ENCODE measurements at places on chromosomes 12 and 14.

DNA sequence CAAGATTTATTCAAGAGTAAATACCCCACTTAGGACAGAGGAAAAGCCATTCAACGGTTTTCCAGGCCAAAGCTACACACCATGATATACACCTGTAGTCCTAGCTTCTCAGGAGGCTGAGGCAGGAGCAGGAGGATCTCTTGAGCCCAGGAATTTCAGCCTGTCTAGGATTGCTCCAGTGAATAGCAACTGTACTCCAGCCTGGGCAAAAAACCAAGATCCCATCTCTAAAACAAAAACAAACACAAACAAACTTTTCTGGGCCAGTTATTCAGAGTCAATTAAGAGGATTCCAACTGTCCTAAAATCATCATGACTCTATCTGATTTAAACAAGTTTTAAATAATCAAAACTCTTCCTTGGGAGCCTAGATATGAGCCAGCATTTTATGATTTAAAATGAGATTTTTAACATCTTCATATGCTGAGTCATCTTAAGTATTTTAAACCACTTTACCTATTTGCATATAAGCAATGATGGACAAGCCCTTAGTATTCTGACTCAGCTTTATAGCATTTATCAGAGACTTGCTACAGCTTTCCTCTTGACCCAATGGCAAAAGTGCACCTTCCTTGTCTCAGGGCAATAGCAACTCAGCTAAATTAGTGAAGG, 77.1 kb downstream of the KCNMB4 start:
- no peak for DNase-seq

GRCh38 chr12:45977620-45978019, 12.8 kb downstream of the SCAF11 start:
- DNase-seq = no peak

DNA sequence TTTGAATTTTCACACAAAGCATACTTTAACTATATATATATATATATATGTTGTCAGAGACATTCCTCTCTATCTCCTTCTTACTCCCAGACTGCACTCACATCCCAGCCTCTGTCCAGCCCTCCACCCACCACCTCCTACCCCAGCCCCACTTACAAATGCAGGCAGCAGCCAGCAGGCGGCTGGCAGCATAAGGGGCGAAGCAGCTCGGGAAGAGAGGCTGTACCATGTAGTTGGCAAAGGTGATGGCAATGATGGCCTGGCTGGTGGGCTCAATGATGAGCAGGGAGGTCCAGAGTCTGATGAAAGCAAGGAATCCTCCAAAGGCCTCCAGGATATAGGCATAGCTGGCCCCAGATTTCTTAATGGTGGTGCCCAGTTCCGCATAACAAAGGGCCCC, 2.5 kb downstream of the SLC7A7 start:
- DNase-seq = no peak

GRCh38 chr12:53949631-53950436, 4.9 kb upstream of the HOXC12 start:
- DNase-seq = no peak

GRCh38 chr12:88338486-88338885, 196.4 kb downstream of the TMTC3 start:
- DNase-seq = no peak

DNA sequence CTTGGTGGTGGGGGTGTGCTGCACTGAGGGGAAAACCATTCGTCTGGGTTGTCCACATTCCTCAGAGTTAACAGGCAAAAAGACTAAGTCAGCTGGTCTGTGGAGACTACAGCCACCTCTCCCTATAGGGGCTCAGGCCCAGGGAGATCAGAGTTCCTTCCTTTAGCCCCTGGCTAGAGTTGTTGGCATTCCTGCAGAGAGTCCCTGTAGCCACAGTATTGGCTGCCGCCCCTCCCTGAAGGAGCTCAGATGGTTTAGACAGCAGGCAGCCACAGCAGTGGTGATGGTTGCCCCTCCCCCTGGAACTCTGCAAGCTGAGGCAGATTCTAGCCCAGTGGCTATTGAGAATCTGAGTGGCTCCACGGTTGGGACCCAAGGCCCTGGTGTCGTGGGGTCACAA, 1072.5 kb upstream of the ATXN7L3B start:
- no peak for DNase-seq

DNA sequence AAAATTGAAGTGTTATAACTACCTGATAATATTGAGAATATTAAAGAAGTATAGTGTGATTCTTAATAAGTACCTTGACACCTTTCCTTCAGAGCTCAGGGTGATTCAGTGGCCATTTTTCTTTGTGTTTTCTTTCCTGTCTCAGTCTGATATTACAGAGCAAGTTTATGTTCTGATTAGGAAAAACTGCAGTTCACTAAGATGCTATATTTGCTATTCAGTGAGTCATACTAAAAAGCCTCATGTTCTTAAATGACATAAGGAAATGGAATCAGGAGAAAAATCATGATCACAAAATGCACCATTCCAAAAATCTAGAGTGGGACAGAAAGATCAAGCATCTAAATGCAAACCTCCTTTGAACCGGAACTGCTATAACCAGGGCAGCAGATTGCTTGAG, 390.6 kb upstream of the ATP2B1 start:
- DNase-seq = no peak

GRCh38 chr14:103740991-103741689, 25.5 kb downstream of the ZFYVE21 start:
- DNase-seq = no peak

DNA sequence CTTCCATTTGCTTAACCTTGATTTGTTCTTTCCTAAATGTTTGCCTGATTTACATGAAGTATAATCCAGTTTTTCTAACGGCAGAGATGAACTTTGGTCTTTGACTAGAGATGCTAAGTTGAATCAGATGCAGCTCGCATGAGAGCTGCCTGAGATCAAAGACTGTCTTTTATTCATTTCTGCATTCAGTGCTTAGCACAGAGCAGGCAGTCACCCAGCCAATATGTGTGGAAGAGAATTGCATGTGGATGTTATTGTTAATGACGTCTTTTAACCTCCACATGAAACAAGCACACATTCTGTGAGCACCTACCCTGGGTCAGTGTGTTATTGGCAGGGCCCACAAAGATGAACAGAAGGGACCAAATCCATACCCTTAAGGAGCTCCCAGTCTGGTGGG, 99.2 kb downstream of the SLC5A8 start:
- no peak for DNase-seq

DNA sequence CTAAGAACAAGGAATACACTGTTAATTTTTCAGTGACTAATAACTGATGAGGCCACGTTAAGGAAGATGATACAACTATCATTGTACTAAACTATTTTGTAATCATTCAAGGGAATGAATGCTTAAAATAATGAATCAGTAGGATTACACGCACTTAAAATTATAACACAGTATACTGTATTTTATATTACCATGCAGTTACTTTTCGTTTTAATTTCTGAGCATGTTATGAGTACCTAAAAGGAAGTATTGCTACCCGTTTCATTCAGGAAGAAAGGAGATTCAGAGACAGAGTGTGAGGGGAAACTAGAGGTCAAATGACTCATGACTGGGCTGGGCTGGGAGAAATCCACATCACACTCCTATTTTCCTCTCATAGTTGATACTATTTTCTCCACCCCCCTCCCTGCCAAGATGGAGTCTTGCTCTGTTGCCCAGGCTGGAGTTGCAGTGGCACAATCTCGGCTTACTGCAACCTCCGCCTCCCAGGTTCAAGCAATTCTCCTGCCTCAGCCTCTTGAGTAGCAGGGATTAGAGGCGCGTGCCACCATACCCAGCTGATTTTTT, 202.0 kb downstream of the PPM1H start:
- no peak for DNase-seq

- DNase-seq = no peak
These were observed 285 bp downstream of the MVK start for GRCh38 chr12:109573914-109574244.

DNA sequence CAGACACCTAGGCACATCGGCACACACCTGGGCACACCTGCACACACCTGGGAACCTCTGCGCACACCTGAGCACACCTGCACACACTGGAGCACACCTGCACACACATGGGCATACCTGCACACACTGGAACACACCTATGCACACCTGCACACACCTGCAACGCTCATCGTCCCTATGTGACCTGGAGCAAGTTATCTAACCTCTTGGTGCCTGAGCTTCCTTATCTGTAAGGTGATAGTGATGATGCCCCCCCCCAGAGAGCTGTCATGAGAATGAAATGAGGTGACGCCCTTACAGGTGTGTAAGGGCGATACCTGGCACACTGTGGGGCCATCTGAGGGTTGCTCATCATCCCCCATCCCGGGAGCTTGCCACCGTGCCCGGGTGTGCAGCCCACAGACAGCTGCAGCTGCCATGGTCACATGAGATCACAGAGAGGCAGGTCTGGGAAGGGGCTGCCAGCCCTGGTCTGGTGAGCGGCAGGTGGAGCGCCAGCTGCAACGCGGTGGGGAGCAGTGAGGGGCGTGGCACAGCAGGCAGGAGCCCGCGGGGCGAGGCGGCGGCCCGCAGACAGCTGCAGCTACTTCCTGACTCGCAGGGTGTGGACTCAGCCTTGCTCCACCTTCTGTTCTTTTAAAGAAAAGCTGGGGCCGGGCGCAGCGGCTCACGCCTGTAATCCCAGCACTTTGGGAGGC, 59.9 kb upstream of the FBRSL1 start:
- no peak for DNase-seq

DNA sequence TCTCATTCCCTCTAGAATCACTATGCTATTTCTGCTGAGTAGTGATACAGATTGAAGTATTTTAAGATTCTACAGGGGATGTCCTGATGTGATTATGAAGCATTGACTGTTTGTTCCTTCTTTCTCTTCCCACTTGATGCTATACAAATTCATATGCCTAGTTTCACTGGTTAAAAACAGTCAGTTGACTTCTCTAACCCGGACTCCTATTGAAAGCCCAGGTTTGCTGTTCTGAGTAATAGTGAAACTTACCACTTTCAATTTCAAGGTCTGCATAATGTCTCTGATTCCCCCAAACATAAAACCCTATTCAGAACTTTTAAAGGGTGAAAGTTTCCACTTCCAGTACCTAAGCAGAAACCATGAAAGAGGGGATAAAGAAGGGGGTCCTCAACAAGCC, 117.7 kb upstream of the RPL10L start:
- no peak for DNase-seq

GRCh38 chr14:96653597-96653996, 143.6 kb upstream of the VRK1 start:
- DNase-seq = no peak

DNA sequence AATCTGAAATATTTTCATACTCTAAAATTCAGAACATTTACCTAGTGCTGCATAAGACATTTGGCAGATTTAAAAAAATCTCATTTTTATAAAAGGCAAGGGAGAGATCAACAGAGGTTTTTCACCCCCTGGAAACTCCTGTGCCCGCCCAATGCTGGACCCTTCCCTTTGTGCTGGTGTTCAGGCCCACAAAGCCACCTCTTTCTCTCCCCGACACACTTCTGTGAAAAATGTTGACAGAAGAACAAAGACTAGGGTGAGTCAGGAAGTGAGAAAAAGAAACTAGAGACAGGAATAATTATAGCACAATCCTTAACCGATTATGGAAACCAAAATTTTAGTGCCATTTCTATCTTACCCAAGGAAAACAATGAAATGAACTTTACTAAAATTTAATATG, 197.7 kb upstream of the STXBP6 start:
- DNase-seq = no peak

GRCh38 chr14:99199846-99200653, 71.9 kb downstream of the BCL11B start:
- no peak for DNase-seq

- DNase-seq = no peak
These were observed 163.3 kb upstream of the DIO3 start for GRCh38 chr14:101398011-101398410.

- no peak for DNase-seq
These were observed 627.0 kb upstream of the FBXO33 start for GRCh38 chr14:40058901-40059897.

DNA sequence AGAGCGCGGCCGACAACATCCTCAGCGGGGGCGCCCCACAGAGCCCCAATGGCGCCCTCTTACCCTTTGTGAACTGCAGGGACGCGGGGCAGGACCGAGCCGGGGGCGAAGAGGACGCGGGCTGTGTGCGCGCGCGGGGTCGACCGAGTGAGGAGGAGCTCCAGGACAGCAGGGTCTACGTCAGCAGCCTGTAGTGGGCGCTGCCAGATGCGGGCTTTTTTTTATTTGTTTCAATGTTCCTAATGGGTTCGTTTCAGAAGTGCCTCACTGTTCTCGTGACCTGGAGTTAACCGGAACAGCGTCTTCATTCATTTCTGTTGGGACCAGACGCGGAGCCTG, 103.8 kb upstream of the FKBP4 start:
- no peak for DNase-seq

DNA sequence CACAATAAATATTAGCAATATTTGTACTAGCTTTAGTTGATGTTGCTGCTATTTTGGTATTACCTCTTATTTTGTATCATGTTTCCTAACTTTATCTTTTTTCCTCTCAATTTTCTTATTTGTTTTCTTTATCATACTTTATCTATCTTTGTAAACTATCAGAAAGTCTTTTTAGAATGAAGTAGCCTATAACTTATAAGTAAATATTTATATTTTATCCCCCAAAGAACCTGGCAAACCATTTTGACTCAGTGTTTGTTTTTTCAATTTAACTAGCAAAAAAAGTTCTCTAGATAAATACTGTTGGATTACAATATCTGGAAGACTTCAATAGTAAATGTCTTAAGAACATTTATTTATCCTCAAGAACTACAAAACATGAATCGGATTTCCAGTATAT, 135.7 kb upstream of the PDZRN4 start:
- DNase-seq = no peak

DNA sequence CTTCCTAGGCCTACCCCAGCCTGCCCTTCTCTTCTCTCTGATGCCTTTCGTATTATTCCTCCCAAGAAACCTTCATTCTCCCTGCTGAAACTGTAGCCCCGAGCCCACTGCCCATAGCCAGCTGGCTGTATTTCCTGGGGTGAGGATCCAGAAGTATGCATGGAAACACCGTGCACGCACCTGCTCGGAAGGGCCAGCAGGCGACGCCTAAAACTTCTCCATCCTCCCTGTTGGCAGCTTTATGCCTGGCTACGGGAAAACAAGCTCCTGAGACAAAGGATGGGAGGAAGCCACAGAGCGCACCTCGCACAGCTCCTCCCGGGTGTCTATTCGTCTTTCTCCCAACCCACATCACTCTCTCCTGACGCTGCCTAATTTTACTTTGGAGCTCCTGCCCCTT, 69.0 kb upstream of the CAPRIN2 start:
- no peak for DNase-seq

- DNase-seq = no peak
These were observed 68.4 kb downstream of the ANO6 start for GRCh38 chr12:45284096-45284901.

DNA sequence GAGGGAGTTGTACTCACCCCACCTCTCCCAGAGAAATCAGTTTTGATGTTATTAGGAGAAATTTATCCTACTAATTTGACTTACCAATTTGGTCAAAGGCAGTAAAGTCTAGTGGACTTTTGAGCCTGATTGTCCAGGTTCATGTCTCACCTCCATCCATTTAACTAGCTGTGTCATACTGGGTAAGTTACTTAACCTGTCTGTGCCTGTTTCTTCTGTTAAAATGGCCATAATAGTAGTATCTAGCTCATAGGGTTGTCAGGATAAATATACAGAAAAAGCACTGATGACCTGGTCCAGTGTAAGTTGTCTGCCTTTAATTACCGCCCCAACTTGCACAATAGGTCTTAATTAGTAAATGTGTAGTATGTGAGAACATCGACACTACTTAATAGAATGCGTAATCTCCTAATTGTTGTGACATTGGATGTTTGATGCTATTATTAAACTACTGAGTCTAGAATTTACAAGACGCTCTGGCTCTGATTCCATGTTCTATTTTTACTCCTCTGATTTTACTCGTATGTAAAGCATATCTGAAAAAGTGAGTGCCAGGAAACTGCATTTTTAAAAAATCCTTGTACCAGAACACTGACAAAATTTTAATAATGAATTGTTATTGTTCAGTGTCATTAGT, 1.5 kb downstream of the RAB21 start:
- DNase-seq = no peak

All from stimulated activated CD4-positive, alpha-beta T cell treated with anti-CD3 and anti-CD28 coated beads, Interleukin-1b, Interleukin-23, amount 100 ng/mL, for 1 hour (primary cell).